ENCODE measurements at places on chromosomes 1 and 21. TPM values are rescaled to one million over a fixed set of nuclear protein-coding genes. Genes with fewer than 3 reads are reported as not detected.
A peak's percentile ranks its signal among the peaks of the same experiment; 100 is the strongest.

The GOLT1A gene
- total RNA-seq = not detected

- peak; percentile 17 for DNase-seq
Observed at GRCh38 chr1:22949822-22950331, 22.8 kb downstream of the LACTBL1 start.

DNA sequence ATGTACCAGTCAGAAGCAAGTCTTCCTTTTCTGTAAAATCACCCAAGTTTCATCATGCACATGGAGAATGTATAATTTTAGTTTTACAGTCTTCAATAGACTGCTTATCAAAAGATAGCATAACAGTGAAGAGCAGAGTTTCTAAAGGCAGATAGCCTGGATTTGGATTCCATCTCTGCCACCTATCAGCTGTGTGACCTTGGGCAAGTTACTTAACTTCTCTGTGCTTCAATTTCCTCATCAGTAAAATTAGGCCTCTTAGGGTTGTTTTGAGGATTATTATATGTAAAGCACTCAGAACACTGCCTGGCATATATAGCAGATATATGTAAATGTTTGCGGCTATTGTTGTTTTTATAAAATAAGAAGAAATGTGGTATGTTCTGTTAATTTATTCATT lies 38.9 kb downstream of the PTGFRN start:
- DNase-seq = no peak

GRCh38 chr1:67312615-67313014 lies 4.9 kb downstream of the IL12RB2 start:
- DNase-seq = no peak

- no peak for DNase-seq
Observed at GRCh38 chr1:100896481-100896982, 642 bp downstream of the SLC30A7 start.

DNA sequence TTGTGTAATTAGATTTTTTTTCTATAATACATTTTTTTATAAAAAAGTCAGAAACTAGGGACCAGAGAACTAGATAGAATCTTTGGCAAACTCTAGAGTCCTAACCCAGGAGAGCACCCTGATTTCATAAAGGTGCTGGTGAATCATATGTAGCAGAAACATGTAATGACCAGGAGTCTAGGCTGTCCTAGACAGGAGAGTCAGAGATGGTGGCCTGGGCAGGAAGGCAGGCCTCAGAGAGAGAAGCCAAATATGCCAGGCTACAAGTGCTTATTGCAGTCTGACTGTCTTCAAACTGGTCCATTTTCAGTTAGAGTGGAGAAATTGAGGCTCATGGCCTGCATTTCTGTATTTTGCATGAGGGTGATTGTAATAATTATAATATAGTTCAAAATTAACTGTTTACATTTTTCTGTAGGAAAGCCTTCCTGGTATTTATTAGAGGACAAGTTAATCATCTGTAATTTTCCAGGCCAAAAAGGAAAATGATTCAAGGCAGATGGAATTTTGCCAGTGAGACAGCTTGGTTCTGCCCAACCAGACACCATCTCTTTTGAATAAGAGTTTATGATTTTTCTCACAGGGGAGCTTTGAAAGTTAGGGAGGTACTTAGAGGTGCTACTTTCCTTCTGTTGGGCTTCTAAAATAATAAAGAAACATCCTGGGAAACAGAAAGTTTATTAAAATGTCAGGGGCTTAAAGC lies 129.8 kb downstream of the S1PR1 start:
- DNase-seq = no peak

DNA sequence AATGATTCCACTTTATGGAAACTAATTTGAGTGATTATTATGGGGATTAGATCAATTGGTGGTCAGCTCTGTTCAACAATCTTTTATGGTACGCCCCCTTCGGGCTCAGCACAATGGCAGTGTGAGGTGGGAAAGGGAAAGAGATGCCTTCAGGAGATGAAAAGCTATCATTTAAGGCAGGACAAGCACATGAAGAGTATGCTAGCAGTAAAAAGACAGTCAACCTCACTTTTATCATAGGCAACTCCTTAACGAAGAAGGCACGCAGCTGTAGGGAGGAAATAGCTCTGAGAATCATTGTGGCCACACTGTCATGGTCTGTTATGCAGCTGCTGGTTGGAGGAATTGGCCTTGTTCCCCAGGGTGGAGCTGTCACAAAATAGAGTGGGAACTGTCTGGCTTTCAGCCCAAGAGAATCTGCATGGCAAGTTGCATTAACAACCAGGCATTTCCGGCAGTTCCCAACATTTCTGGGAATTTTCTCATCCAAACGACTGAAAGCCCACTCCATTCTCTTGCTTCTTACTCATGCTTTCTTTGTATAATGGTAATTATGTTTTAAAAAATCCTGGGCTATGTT lies 54.4 kb upstream of the BCL10 start:
- DNase-seq = no peak
